ENCODE measurements at places on chromosomes 7 and 10.

DNA sequence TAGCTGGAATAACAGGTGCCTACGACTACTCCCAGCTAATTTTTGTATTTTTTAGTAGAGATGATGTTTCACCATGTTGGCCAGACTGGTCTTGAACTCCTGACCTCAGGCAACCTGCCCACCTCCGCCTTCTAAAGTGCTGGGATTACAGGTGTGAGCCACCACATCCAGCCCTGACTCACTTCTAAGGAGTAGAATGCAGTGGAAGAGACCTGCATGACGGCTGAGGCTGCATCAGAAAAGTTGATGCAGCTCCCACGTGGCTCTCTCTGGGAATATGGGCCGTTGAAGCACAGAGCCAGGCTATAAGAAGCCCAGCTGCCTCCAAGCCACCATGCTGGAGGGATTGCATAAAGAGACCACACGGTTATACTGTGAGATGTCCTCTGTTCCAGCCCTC, 21.6 kb upstream of the ASL start:
- no peak for DNase-seq

DNA sequence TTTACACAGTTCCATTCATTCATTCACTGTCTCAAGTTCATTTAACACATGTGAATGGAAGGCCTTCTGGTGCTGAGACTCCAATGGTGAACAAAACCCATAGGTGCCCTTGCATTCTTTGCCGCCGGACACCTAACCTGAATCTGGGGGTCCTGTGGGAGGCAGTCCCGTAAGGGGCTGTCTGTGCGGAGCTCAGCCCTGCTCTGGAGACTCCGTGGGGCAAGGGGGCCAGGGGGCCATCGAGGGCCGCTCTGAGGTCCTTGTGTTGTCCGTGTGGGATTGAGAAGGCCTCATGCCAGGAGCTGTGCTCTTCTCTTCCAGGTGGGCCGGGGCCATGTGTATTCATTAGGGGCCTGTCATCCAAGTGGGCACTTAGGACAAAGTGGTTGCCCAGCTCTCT, 15.3 kb downstream of the PTPRE start:
- no peak for DNase-seq

DNA sequence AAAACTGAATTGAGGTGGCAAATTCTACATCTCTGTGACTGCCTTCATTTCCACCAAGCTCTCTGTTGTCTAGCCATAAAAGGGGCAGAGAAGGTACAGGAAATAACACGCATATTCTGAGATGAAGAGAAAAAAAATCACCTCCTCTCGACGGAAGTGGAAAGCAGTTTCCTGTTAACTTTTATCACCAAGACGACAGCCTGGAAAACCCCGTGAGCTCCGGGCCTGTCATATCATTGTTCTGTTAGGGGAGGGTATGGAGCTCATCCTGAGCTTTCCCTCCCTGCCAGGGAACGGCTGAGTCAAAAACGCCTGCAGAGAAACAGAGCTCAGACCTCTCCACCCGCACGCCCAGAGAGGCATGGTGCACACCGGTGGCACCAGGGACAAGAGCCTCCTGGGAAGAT, 200.3 kb downstream of the PRPF18 start:
- DNase-seq: no peak

DNA sequence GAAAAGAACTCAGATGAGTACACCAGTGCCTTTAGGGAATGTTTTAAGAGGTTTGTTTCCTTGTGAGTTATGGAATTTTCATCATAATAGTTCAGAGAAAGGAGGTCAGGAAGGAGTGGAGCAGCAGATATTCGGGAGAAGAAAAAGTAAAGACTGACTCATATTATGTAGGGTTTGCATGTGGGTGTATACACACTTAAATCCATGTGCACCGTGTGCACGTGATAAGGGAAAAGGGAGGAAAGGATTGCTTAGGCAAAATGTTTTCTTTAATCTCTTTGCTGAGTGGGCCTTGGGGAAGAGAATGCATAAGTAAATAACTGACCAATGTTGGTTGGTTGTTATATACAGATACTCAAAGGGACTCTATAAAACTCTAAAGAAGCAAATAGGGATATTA, 30.2 kb downstream of the PLCE1 start:
- no peak for DNase-seq

GRCh38 chr10:76422769-76423168, 991.3 kb downstream of the LRMDA start:
- DNase-seq: no peak

DNA sequence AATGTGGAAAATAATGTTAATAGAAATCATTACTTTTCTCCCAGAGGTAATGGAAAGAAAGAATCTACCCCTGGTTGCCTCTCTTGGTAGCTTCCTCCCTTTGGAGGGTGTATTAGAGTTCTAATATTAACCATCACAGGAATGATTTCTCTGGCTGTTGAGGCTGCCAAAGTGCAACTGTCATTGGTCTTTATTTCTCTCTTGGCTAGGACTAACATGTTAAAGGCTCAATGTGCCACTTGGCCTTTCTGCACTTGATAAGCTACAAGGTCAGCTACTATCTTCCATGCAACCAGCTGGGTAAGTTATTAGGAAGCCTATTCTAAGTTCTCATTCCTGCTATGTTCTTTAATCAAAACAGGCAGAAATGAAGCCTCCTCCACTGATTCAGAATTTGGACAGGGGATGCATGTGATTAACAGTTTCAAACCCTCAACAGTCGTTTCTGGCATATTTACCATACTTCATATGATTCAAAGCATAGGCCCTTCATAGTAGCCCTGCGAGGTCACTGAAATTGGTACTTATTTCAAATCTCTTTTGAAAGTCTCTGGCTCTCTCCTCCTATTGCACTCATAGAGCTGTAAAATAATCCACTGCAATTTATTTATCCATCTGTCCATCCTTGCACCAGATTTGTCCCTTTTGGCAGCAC, 645.0 kb downstream of the SORCS1 start:
- DNase-seq: no peak

- DNase-seq: no peak
Observed at GRCh38 chr10:1410469-1411395, 326.6 kb downstream of the ADARB2 start.

All from left colon (tissue), 2 donors.